ENCODE measurements at places on chromosomes 16 and 17.

- no peak for DNase-seq
Measured at GRCh38 chr16:14186795-14187221, 115.7 kb downstream of the MRTFB start.

DNA sequence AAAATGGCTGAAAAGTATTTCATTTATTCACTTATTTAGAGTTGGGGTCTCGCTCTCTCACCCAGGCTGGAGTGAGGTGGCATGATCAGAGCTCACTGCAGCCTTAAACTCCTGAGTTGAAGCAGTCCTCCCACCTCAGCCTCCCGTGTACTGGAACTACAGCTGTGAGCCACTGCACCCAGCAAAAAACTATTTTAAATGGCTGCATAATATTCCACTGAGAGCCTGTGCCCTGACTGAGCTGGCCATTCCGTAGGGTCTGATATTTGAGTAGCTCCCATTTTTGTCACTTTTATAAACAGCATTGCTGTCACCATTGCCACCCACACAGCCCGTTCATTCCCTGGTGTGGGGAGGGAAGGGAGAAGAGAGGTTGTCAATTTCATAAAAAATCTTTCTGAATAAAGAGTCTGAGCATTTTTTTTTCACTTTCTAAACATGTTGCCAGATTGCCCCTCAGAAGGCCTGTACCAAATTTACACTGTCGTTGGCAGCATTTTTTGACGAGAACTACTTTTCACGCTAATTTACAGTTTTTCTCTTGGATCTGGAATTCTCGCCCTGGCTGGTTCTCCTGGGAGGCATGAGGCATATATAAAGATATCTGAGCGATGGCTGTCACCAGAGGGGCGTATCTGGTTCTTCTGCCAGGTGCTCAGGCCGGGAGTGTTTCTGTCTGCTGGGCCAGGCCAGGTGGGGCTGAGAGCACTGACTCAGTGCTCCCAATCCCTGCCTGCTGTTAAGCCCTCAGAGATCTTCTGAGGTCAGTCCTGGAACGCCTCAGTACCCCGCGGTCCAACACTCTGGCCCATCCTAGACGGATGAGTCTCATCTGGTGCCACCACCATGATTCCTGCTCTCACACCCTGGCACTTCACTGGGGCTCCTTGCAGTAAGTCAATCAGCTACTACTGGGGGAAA is 7.2 kb upstream of the KIFC3 start:
- no peak for DNase-seq

DNA sequence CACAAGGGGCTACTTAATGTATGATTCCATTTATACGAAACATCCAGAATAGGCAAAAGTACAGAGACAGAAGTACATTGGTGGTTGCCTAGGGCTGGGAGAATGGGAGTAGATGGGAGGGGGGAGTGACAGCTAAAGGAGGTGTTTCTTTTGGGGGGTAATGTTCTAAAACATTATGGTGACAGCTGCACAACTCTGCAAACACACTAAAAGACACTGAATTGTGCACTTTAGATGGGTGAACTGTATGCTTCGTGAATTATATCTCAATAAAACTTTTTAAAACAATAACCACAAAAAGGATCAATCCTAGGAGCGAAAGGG is 661 bp downstream of the LYRM9 start:
- DNase-seq = no peak

- DNase-seq = no peak
Measured at GRCh38 chr17:57445772-57446472, 189.6 kb downstream of the MSI2 start.

DNA sequence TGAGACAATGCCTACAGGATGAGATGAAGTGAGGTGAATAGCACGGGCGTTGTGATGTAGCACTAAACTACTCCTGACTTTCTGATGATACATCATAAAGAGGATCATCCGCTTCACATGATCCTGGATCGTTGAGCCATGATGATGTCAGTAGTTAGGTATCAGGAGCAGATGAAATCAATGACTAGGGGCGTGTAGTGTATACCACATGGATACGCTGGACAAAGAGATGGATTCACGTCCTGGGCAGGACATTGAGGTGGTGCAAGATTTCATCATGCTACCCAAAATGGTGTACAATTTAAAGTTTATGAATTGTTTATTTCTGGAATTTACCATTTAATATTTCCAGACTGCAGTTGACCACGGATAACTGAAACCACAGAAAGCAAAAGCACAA is 156.6 kb downstream of the ANKFN1 start:
- DNase-seq = no peak

- DNase-seq = no peak
Measured at GRCh38 chr17:43219746-43220380, 8.2 kb downstream of the TMEM106A start.

DNA sequence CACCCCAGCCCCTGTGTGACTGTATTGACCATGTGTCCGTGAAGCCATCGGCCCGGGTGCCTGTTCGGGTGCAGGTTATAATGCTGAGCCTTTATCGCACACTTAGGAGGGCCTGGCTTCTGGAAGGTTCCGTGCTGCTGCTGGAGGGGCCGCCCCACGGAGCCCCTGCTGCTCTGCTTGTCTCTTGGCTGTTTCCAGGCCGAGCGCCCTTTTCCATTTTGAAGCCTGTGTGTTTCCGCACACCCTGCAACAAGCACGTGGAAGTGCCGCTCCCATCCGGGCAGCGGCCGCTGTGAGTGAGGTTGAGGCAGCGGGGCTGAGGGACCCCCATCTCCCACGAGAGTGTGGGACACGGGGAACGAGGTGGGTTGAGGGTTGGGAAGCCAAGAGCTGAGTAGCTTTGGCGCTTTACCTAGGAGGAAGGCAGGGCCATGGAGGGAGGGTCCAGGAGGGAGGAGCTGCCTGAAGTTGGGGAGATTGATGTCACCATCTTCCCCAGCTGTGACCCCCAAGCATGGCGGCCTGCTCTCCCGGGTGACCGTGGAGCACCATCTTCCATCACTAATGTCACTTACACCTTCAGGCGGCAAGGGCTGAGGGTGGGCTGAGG is 200.1 kb upstream of the GSE1 start:
- no peak for DNase-seq

- no peak for DNase-seq
Measured at GRCh38 chr16:85825326-85825725, 25.8 kb downstream of the COX4I1 start.

DNA sequence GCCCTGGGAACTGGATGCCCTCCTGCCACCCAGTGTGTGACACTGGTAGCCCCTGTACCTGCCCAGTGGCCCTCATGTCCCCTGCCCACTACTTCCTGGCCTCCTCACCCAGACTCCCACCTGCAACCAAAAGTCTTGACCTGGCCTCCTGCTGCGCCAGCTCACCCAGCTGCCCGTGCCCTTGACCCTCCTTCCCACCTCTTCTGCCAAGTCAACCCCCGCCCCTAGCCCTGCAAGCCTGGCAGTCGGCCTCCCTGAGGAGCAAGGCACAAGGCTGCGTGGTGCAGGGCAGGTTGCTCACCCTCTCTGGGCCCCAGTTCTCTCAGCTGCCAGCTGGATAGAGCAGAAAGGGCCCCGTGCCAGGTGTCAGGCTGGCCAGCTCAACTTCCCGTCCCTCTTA is 12.3 kb upstream of the FAM83G start:
- DNase-seq = no peak

GRCh38 chr17:45651145-45651709 is 132.9 kb upstream of the CRHR1 start:
- no peak for DNase-seq

GRCh38 chr17:58917228-58917627 is 161.6 kb downstream of the PPM1E start:
- no peak for DNase-seq

- no peak for DNase-seq
Measured at GRCh38 chr16:25692351-25692741, 587 bp downstream of the HS3ST4 start.

GRCh38 chr17:7136266-7136877 is 21.8 kb upstream of the ASGR2 start:
- no peak for DNase-seq

GRCh38 chr17:77098884-77099545 is 41.8 kb upstream of the SEC14L1 start:
- DNase-seq = no peak

GRCh38 chr17:1322014-1322428 is 42.6 kb downstream of the TRARG1 start:
- DNase-seq = no peak

- no peak for DNase-seq
Measured at GRCh38 chr17:8151120-8151640, 1.0 kb downstream of the PER1 start.

- no peak for DNase-seq
Measured at GRCh38 chr16:89293276-89294143, 76.0 kb downstream of the ZNF778 start.

GRCh38 chr16:10565167-10565566 is 15.2 kb downstream of the EMP2 start:
- no peak for DNase-seq

DNA sequence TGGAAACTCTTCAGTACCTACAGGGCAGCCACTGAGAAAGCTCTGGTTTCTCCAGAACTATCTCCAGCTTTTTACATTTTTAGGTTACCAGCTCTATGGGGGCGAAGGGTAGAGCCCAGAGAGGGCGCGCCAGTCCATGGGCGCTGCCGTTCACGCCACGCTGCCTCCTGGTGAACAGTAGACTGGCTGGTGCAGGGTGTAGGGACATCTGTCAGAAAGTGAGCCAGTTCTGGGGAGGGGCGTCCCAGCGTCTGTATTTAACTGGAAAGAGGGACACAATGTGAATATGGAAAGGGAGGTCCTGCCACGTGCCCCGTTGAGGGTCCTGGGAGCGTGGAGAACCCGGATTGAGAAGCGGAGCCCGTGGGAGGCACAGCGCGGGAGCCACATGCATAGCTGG is 16.4 kb upstream of the CLEC18A start:
- DNase-seq = no peak

GRCh38 chr17:18344021-18344420 is 19.3 kb downstream of the SHMT1 start:
- DNase-seq = no peak

DNA sequence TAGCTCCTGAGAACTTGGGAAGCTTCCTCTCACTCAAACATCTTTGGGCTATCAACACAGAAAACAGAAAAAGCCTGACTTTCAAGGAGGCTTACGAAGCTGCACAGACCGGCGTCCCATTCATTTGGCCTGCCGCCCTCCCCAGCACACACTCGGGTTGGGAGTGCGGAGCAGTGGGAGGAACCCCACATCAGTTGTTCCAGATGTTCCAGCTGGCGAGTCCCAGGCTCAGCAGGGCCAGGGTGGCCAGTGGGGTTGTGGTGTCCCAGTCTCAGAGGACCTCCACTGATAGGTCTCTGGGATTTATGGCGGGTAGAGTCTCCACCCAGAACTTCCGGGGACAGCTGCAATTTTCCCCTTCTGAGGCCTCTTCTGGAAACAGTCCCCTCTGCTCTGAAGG is 43.1 kb upstream of the DLX4 start:
- no peak for DNase-seq

Data from NCI-H2081 treated with DMSO at 0.1 percent for 48 hours (cell line).